ENCODE measurements at places on chromosomes 11 and 22.

GRCh38 chr11:82041764-82042163, 691.9 kb downstream of the FAM181B start:
- DNase-seq, result no peak

DNA sequence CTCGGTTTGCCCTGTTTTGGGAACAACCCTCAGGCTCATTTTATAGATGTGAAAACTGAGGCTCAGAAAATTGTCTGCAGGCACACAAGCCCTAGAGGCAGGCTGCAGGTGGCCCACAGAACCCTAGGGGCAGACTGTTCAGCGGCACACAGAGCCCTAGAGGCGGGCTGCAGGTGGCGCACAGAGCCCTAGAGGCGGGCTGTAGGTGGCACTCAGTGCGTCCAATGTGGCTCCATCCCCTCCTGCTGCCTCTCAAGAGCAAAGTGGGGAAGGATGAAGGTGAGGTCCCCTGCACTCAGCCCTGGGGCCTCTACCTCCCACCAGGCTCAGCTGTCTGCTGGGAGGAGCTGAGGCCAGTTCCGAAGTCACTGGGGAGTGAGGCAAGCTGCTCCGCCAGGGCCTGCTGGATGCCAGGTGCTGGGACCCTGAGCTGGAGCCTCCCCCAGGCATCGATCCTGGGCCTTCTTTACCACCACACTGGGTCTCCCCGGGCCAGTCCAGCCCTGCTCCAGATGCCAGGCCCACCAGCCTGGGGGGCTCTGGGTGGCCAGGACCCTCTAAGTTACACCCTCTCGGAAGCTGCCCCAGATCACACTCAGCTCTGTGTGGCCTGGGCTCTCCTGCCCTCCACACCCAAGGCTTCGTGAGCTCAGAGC, 2.3 kb downstream of the ACY3 start:
- no peak for DNase-seq

DNA sequence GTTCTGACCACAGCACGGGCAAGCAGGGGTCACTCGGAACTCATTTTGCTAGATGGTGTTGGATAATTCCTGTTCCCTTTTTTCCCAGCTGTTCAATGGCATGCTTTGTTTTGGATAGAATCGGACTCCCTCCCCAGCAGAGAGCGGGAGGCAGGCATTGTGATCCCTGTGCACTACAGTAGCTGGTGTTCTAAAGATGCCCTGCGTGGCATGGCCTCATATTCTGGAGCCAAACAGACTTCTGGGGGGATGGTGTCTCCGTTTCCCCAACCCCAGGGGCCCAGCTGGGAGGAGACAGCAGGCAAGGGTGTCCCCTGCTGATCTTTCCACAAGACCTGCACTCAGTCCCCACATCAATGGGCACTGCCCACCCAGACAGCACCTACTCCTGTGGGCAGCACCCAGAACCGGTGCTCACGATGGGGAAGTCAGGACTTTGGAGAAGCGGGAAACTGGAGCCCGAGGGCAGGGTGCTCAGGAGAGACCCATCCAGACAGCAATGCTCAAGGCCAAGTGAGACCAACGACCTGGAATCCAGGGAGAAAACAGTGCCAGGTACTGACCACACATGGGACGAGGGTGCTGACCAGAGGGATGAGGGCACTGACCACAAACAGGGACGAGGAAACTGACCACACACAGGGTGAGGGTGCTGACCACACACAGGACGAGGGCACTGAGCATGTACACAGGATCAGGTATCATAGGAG, 934.9 kb downstream of the BRD1 start:
- DNase-seq, result no peak

DNA sequence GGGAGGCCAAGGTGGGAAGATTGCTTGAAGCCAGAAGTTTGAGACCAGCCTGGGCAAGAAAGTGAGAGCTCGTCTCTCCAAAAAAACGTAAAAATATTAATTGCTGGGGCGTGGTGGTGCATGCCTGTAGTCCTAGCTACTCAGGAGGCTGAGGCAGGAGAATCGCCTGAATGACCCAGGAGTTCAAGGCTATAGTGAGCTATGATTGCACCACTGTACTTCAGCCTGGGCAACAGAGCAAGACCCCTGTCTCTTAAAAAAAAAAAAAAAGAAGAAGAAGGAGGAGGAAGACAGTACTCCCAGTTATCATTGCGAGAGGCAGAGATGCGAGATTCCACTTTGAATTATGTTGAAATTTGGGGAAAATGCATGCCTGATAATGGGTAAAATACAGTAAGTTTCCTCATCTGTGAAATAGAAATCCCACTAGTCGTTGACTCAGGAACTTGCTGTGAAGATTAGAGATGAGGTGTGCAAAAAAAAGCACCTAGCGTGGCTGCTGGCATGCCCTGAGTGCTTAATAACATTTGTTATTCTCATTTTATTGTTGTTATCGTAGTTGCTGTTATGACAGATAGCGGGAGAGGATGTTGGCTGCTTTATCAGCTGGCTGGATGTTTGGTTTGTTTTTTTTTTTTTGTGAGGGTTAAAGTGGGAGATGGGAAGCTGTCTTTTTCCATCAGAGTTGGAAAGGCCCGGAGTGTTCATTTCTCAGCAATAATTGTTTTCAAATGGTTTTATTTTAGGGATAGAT, 33.4 kb downstream of the BCR start:
- DNase-seq, result no peak

DNA sequence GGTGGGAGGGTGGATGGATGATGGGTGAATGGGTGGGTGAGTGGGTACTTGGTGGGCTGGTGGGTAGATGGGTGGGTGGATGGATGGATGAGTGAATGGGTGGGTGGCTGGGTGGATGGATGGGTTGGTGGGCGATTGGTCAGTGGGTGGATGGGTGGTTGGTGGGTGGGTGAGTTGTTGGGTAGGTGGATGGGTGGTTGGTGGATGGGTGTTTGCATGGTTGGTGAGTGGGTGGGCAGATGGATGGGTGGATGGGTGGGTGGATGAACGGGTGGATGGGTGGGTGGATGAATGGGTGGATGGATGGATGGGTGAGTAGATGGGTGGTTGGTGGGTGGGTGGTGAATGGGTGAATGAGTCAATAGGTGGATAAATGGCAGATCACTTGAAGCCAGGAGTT, 43.0 kb upstream of the LRRC32 start:
- no peak for DNase-seq

DNA sequence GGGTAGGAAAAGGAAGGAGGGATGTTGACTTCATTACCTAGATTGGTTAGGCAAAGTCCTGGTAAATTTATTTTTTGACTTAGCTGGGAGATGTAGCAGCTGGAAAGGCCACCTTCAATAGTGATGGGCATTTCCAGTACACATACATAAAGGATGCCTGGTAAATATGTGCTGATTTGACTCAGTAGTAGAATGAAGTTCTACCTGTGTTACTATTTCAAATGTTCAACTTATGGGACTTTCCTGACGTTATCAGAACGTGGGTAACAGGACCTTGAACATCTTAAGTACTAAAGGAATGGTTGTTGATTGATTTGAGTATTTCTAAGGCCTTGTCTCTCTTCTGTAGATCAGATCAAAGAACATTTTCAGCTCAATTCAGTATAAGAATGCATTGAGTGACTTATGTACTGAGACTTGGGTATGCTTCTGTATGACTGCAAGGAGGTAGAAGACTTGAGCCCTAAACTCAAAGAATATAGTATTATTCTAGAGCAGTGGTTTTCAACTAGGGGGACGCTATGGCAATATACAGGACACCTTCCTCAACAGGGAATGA, 27.1 kb downstream of the RNF121 start:
- DNase-seq, result no peak

GRCh38 chr11:65150509-65151299, 16.4 kb upstream of the SYVN1 start:
- peak; percentile 79 for DNase-seq

DNA sequence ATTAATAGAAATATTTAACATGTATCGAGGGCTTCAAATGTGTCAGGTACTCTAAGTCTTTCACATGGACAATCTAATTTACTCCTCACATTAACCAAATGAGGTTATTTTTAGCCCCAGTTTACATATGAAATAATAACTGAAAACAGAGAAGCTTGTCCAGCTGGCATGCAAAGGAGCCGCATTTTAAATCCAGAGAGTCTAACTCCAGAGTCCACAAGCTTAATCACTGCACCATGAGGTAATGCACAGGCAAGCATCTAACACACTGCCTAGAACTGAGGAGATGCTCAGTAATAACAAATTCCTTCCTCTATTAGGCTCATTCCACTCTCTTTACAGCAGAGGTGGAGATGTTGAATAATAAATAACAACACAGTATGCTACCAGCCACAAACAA, 165.7 kb upstream of the GUCY1A2 start:
- no peak for DNase-seq

GRCh38 chr11:117520201-117520600, 192.5 kb downstream of the CEP164 start:
- DNase-seq, result no peak

- no peak for DNase-seq
Measured at GRCh38 chr11:65376138-65376713, 6.2 kb downstream of the SLC25A45 start.

GRCh38 chr11:95132956-95133355, 43.3 kb downstream of the ENDOD1 start:
- DNase-seq, result no peak

GRCh38 chr22:20430720-20431510, 6.7 kb downstream of the SCARF2 start:
- peak; percentile 35 for DNase-seq

GRCh38 chr11:96014217-96014616, 90.3 kb upstream of the MTMR2 start:
- DNase-seq, result peak; percentile 36

- no peak for DNase-seq
Measured at GRCh38 chr11:66417000-66417399, 3.8 kb upstream of the NPAS4 start.

GRCh38 chr22:21700822-21701221, 34.8 kb downstream of the YPEL1 start:
- DNase-seq, result no peak

GRCh38 chr11:110297076-110297725, 787 bp upstream of the RDX start:
- DNase-seq, result peak; percentile 30

DNA sequence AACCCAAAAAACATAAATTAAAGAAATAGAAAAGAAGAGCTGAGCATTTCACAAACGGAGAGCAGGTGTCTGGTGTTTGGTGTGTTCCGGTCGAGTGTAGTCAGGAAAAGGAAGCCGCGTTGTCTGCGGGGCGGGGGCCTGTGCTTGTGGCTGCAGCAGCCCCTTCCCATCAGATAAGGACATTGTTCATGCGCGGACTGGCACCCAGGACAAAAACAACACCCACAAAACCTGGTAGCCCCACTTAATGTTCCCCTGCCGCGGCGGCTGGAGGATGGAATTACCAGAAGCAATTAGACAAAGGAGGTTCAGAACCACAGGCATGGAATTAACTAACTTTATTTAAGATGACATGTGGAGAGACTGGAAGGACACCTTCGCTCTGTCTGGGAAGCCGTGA, 29.9 kb downstream of the KRTAP5-5 start:
- no peak for DNase-seq

GRCh38 chr22:35085621-35086020, 19.7 kb downstream of the ISX start:
- DNase-seq, result no peak

DNA sequence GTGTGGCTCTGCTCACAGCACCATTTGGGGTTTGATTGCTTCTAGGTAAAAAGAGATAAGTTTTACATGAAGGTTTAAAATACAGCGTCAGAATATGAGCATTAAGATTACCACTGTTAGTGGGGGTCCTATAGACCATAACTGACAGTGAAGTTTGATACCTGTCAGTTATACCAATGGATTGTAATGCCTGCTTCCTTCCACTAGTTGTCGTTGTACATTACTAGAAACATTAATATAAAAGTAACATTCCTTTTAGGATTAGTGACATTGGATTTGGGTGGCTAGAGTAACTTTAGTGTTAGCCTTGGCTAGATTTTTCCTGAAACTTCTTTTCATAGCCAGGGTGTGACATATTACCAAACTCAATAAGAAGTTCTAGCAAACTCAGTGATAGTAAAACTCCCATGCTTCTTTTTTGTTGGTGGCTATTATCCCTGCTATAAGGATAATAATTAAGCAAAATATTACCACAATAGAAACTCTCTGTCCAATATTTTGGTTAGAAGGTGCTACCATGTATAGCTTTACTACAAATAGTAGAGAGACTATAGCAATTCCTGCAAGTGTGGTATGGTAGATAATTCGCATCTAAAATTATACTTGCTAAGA, 57.1 kb downstream of the FAM181B start:
- no peak for DNase-seq

- DNase-seq, result peak; percentile 90
Measured at GRCh38 chr11:61509043-61510029, 787 bp downstream of the LRRC10B start.

GRCh38 chr22:43381693-43382092, 30.1 kb upstream of the MPPED1 start:
- DNase-seq, result no peak

DNA sequence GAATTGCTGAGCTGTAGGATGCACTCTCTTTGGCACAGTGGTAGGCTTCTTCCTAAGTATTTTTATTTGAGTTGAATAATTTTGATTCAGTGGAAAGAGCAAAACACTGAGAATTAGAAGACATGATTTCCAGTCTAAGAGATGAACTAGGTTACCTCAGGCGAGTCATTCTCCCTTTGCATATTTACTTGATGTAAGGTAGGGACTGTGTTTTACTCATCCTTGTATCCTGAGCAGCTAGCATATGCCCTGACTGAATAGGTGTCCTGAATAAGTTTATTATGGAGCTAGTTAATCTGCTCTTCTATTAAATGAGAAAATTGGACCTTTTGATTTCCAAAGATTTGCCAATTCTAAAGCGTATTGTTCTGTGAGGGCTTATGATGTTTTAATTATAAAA, 50.7 kb downstream of the STIM1 start:
- no peak for DNase-seq

GRCh38 chr11:44634401-44635281, 69.2 kb downstream of the CD82 start:
- DNase-seq, result peak; percentile 68

- peak; percentile 58 for DNase-seq
Measured at GRCh38 chr11:121249039-121249663, 43.4 kb upstream of the SC5D start.

- DNase-seq, result no peak
Measured at GRCh38 chr11:83087035-83087434, 15.3 kb upstream of the RAB30 start.

DNA sequence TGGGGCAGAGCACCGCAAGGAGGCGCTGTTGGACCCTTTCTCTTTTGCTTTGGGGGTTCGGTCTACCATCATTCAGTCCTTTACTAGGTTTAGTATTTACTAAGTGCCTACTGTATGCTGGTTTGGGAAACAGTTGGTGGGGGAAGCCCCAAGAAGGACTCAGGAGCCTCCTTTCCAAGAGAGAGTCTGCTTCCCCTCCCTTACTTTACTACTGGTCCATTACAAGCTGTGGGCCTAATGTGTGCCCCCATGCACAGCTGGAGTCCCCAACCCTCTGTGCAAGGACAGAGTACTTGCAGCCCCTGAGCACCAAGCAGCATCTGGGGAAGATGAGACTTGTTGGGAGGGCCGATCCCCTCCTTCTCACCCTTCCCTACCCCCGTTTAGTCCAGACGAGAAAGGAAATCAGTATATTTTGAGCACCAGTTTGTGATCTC, 876 bp upstream of the UBE2L6 start:
- DNase-seq, result no peak

Measured in AG08396 (cell line).